T-helper 9 cell (primary cell): ENCODE measurements at places on chromosomes 7 and 10.

- no peak for DNase-seq
Observed at GRCh38 chr10:94093286-94093905, 99.7 kb downstream of the PLCE1 start.

GRCh38 chr10:17655567-17656146 lies 11.7 kb downstream of the STAM start:
- DNase-seq: no peak

GRCh38 chr10:89425000-89425399 lies 10.6 kb downstream of the IFIT5 start:
- no peak for DNase-seq

DNA sequence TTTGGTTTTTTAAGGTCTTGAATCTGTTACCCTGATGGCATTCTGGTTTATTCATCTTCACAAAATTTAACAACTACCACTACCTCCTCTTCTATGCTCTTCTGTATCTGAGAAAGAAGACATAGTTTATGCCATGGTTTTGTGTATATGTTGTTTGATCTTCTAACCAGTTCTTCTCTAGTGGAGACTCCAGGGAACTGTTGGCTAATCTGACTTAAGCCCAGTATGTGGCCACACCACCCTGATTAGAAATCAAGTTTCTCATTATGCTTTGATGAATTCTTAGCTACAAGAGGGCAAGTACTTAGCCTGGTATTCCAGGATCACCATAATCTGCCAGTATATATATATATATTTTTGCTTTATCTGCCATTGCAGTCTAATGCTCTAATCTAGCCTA lies 99.5 kb upstream of the MXI1 start:
- no peak for DNase-seq

DNA sequence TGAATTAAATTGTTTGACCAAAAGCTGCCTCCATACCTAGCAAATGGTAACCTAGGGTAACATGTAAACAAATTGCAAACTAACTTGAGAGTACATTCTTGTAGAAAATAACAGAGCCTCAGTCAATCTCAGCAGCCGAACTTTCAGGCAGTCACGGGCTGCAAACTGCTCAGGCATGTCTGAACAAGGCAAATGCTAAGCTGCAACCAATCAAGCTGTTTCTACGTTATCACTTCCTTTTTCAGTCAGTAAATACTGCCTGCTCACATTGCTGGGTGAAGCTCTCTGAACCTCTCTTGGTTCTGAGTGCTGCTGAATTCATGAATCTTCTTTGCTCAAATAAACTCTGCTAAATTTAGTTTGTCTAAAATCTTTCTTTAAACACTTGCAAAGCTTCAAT lies 1212.4 kb downstream of the SORCS1 start:
- no peak for DNase-seq

DNA sequence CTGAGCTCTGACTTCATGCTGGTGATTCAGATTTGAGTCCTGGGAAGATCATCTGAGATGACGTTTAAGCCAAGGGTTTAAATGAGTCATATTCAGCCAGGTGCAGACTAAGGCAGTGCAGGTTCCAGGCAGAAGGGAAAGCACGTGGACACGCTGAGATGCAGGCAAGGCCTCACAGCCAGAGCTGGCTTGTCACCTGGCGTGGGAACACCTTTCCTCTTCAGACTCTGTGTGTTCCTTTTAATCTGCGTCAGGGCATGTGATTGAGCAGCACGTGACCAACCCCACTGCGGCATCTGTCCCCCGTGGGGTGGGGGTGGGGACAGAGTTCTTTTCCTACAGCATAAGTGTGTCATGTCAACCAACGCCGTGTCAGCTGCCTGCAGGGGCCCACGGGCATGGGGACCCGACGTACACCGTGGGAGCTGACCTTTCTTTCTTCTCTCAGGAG lies 10.7 kb upstream of the IDI2 start:
- no peak for DNase-seq

DNA sequence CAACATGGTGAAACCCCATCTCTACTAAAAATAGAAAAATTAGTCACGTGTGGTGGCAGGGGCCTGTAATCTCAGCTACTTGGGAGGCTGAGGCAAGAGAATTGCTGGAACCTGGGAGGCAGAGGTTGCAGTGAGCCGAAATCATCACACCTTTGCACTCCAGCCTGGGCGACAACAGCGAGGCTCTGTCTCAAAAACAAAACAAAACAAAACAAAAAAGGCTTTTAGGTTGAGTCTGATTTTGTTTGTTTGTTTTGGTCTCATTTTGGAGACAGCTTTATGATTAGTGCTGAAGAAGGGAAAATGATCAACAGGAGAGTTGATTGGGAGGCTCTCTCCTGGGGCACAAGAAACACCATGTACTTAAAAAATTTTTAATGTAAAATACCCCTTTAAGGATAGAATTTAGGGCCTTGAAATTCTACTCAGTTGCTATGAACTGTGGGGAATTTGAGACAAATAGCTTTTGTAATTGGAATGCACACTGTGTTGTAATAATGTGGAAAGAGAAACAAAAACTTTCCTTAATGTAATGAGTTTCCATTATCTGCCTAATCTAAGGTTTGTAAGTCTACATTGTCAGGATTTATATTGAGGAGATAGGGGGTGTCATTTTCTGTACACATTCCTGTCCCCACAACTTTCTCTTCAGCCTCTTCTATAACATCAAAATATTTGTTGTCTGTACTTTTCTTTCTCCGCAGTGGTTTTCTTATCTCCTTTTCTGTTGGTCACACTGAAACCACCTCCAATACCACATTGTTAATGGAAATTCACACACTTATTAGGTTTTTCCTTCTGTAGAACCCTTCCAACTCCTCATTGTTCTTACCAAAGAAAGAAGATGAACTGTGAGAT lies 41.3 kb downstream of the ARID5B start:
- no peak for DNase-seq

DNA sequence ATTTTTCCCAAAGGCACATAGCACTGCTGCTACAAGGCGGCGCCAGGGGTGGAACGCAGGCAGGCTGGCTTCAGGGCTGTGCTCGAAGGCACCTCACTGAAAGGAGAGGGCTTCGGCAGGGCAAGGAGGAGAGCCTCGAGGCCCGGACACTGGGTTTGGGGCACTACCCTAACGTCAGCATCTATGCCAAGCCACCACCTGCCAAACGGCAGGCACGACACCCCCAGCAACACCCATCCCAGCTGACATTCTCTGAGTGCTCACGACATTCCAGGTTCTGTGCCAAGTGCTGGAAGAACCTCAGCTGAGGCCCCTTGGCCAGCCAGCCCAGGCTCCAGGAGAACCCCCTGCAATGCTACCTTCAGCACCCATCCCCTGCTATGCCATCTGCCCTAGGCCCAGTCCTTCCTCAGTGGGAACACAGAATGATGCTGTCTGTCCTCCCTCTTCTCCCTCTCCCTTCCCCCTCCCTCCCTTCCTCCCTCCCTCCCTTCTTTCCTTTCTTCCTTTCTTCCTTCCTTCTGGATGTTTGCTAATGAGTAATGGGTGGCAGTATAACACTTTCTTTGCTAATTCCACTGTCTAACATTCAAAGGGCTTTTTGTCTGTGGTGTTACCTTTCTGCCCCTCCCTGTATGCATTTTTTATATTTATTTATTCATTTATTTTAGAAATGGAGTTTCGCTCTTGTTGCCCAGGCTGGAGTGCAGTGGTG lies 24.3 kb downstream of the ZCCHC24 start:
- no peak for DNase-seq

GRCh38 chr7:50565977-50566376 lies 772 bp upstream of the DDC start:
- no peak for DNase-seq

DNA sequence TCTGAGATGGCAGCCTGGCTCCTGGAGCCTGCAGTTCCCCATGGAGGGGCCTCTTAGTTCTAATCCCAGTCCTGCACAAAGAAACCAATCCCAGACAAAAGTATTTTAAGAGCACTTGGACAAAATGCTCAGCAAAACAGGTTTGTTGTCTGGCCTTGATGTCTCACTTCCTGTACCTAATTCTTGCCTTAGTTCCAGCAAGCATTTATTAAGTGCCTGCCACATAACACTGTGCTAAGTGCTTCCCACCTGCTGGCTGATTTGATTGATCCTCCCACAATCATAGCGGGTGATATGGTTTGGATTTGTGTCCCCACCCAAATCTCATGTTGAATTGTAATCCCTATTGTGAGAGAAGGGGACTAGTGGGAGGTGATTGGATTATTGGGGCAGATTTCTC lies 65.7 kb upstream of the HABP2 start:
- DNase-seq: no peak

- no peak for DNase-seq
Observed at GRCh38 chr10:121448766-121449421, 149.3 kb downstream of the FGFR2 start.

DNA sequence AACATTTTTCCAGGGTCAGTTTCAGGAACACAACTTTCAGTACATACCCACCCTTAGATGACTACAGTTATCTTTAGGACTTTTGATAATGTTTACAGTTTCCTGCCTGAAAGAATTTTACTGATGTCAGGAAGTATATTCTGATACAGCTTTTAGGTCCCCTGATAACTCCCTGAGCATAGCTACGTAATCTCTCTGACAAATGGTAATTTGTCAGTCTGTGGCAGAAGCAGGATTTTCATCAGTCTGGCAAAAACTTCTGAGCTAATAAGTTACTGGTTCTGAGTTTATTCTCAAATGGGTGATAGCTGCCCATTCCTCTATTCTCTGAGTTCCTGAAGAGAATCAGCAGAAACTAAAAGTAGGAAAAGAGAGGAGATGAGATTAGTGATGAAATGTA lies 270.1 kb upstream of the MTPN start:
- no peak for DNase-seq

DNA sequence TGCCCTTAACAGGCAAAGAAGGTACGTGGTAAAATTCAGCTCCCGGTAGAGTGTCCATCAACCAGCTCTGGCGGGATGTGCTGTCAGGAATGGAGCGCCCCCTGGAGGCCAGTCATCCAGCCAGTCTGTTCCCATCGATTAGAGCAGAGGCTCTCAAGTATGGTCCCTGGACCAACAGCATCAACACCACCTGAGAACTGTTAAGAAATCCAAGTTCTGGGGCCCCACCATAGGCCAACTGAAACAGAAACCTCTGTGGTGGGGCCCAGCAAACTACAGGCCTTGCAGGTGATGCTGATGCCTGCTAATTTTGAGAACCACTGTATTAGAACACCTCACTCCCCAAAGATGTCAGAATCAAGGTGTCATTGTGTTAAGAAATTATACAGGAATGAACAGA lies 109.2 kb downstream of the DPY19L1 start:
- DNase-seq: peak; percentile 22

DNA sequence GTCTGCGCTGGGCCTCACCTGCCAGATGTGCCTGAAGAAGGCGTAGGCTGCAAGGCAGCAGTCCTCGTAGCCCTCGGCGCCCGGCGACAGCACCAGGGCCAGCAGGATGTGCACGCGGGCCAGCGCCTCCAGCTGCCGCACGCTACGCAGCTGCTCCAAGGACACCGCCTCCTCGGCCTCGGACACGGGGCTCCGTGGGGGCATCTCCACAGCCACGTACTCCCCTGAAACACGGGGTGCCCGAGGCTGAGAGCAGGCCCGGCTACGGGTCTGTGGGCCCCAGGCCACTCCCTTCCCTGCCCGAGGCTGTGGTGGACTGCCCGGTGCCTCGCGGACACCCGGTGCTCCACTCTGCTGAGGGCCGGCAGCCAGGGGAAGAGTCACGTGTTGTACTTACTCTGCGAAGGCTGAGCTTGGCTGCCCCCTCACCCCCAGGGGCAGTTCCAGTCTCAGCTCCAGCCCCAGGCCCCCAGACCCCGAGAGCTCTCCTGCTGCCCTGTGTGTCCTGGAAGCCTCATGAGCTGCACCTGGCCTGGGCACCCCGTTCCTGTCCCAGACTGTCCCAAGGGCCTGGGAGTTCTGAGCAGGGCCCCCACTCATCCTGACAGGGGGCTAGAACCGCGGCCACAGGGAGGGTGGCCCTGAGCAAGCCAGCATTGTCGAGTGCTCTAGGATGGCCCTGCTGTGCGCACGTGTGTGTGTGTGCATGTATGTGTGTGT lies 62.8 kb downstream of the CFAP46 start:
- DNase-seq: no peak

- no peak for DNase-seq
Observed at GRCh38 chr7:95144256-95144655, 180.1 kb downstream of the PON1 start.

DNA sequence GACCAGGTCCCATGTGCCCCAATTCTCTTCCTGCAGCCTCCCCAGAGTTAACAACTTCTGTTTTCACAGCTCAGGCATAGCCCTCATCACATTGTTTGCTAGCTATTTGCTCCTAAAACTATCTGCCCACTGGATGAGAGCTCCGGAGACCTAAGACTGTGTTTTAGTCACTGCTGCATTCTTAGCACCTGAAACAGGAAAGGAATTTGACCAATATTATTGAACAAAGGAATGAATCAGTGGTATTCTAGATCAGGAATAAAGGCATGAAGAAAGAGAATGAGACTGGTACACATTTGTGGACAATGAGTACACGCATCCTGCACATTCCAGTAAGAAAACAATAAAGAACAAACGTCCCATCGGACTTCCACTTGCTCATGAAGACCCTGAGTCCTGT lies 54.8 kb downstream of the PPP1R17 start:
- DNase-seq: no peak

DNA sequence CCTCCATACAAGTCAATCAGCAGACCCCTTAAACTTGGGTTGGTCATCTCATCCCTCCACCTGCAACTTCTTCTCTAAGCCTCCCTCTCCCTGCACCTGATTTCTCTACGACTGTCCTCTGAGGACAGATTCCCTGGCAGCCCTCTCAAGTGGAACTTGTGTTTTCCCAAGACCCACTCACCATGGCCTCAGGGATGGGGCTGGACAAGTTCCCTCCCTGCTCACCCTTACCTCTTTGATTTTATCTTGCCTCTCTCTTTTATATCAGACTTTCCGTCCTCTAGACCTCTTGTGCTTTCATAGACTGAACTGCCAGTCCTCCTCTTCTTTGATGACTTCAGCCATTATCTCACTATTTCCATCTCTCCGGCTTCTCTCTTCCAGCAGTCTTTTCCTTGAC lies 46.2 kb upstream of the ARL4A start:
- no peak for DNase-seq

DNA sequence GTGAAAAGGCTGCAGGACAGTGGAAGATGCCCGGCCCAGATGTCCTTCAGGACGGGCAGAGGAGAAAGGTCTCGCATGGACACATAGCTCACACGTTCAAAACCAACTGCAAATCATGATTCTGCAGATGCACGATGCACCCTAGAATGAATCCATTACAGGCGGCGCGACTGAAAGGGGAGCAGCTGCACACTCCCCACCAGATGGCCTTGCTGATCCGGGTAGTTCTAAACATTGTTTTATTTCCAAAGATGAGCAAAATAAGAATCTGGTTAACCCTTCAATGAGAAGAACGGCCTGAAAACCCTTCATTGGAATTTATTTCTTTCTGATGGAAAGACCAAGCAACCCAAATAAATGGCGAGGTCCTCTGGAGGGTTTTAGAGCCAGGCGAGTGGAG lies 33.8 kb downstream of the CHST15 start:
- DNase-seq: no peak
